Inflammatory macrophage (primary cell): ENCODE measurements at places on chromosomes 2 and 18.

GRCh38 chr18:51520676-51521180 is 323.2 kb upstream of the MEX3C start:
- no peak for DNase-seq

DNA sequence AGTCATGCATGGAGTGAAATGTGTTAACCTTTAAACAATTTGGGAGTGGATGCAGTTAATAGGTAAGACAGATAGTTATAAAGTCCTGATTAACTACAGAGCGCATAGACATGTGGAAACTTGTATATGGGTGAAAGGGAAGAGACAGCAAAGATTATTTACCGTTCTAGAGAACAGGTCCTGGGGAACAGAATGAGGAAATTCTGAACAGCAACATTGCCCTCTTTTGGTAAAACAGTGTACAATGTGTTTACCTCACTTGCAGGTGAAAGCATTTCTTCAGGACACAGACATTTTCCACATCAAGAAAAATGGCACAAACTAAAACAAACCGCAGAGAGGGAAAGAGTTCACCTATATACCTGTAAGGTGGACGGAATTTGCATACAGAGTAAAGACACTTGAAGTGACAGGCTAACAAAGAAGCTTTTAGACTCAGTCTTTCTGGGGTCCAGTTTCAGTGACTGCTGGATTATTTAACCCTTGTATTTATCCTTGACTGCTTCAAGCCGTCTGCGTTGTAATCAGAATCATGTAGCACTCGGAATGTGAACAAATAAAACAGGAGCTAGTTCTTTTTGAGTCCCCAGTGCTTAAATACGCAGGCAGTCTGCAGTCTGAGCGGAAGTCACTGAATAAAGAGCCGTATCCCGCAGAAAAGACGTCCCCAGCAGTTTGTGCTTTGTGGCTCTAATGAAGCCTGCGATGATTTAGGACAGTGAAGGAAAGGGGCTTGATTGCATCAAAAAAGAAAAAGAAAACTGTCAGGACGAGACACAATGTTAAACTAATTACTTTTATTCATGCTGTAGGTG is 364.8 kb upstream of the GALNT5 start:
- no peak for DNase-seq

DNA sequence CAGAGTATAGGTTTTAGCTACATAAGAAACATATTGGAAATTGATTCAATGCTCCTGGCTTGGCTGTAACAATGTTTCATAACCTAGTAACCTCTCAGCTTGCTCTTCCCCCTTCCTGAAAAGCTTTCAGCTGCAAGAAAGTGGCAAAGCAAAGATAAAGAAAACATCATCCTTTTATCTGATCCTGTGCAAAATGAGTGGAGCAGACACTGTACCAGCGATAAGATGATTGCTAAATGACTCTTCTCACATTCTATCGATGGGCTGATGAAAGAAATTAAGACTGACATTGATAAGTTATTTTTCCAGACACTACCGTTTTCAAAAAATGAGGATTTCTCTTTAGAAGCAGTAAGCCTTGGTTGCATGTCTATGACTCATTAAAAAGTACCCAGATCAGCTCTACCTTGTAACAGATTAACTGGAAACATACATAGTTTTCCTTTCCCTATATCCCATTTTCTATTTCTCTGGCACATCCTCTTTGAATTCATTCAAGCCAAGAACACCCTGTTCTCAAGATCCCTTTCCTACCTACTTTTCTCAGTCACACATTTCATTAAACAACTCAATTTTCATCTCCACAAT is 87.1 kb upstream of the LYPD1 start:
- DNase-seq: no peak

DNA sequence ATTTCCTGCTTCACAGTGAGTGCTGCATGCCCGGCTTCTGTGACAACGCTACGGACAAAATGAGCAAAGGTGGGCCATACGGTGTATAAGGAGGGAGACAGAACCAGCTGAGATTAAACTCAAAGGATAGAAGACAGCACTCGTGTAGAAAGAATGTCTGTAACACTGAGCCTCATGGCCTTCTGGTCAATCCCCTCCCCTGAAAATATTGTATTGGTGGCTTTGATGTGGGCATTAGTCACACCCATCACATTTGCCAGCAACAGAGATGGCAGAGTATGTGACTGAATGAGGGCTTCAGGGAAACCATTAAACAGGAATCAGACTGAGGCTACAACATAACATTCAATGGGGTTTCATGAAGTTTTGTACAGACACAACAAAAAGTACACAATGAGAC is 287.8 kb upstream of the CCDC68 start:
- no peak for DNase-seq

DNA sequence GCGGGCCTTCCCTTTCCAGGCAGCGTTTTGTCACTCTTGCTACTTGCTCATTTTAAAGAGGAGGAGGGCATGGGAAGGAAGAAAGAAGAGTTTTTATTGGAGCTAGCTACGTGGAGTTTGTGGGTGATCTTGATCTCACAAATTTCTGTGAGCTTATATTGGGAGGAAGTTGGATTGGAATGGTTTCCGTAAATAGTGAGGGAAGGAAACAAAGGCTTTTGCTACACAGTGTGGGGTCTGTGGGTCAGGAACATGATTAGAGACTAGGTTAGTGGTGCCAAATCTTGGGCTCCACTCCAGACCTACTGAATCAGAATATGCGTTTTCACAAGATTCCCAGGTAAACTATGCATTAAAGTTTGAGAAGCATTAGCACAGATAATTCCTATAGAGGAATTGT is 8.1 kb downstream of the RALB start:
- no peak for DNase-seq

DNA sequence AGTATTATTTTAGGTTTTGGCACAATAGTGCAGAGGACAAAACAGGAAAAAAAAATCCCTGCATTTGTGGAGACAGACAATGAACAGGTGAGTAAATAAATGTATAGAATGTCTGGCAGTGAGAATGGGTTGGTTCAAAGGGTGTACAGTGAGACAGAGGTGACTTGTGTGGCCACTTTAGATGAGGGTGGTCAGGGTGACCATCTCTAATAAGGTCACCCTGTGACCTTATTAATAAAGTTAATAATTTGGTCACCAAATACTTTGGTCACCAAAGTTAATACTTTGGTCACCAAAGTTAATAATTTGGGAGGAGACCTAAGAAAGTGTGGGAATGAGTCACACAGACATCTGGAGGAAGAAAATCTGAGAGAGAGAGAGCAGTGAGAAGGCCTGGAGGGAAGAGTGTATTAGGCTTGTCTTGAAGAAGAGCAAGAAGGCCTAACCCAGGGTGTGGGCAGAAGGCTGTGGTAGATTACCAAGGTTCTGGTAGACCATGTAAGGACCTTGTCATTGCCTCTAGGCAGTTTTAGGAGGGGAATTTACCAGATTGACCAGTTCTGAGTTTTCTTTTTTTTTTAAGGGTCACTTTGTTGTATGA is 1368.4 kb upstream of the CELF4 start:
- DNase-seq: no peak
